ENCODE measurements at places on chromosomes 3 and 15.
A peak's percentile ranks its signal among the peaks of the same experiment; 100 is the strongest.

- no peak for DNase-seq
Observed at GRCh38 chr3:124992041-124992440, 57.5 kb upstream of the MUC13 start.

DNA sequence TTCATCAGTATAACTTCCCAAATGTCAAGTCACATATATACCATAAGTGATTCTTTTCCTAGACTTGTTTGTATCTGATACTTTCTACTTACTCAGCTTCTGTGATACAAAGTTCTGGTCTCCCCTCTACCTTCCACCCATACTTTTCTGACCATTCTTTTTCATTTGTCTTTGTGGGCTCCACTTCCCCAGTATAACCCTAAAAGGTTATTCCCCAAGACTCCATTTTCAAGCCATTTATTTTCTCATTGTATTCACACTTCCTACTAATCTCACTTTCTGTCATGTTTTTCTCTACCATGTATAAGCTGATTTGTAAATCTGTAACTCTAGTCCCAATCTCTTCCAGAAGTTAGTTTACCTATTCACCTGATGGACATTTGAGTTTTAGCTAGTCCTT lies 34.0 kb downstream of the IQCB1 start:
- no peak for DNase-seq

DNA sequence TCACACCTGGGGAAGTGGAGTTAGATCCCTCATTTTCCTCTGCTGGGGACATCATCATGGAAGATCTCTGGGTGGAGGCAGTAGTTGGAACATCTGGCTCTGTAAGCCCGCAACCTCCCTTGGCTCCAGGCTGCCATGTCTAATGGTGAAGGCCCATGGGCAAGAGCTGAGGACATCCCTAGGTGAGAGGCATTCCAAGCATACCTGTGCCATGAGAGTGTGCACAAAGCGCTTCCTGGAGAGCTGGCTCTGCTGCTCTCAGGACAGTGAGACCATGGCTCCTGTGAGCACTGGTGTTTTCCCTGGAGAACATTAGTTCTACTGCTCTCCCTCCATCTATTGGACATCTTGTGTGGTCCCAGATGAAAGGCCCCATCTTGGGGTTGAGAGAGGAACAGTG lies 7.7 kb downstream of the MAPKAPK3 start:
- DNase-seq: peak; percentile 36

GRCh38 chr3:120708408-120708807 lies 26.4 kb upstream of the HGD start:
- DNase-seq: no peak

DNA sequence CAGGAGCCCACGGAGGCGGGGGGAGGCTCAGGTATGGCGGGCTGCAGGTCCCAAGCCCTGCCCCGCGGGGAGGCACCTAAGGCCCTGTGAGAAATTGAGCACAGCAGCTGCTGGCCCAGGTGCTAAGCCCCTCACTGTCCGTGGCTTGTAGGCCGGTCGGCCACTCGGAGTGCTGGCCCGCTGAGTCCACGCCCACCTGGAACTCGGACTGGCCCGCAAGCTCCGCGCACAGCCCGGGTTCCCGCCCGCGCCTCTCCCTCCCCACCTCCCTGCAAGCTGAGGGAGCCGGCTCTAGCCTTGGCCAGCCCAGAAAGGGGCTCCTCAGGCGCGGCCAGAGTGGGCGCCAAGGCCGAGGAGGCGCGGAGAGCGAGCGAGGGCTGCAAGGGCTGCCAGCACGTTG lies 12.2 kb upstream of the KCNMB3 start:
- no peak for DNase-seq

DNA sequence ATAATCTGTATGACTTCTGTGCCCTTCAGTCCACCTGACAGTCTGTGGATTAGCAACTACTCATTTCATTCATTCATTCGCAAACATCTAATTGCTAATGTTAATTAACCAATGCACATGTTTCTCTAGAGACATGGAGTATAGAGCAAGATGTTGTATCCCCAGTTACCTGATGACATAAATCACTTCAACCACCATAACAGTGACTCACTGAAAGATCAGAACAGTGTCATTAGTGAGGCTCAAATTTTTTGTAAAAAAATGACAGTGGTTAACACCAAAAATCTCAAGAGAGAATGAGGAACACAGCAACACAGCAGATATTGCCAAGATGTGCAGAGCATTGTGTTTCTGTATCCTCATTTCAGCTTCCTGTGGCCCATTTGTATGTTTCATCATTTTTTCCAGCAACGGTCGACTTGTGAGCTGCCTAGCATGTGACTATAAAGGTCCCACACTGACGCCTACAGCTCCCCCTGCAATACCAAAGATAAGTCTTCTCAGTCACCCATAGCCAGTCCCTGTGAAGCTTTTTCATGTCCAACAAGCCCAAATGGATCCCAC lies 3.7 kb upstream of the PLD1 start:
- DNase-seq: no peak

DNA sequence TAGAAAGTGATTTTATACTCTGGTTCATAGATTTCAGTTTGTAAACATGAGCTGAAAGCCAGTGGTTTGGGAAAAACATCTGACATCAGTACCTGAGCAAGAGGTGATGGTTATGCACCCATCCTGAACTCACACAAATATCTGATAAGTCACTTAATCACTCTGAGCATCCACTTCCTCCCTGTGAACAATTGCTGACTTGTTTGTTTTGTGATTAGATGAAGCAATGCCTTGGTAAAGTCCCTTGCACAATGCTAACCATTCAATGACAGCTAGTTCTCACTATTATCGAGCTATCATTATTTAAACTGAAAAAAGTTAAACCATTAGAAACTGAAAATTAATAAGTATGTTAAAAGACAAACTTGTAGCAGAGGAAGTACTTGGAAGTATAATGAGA lies 303.0 kb downstream of the PLOD2 start:
- no peak for DNase-seq

DNA sequence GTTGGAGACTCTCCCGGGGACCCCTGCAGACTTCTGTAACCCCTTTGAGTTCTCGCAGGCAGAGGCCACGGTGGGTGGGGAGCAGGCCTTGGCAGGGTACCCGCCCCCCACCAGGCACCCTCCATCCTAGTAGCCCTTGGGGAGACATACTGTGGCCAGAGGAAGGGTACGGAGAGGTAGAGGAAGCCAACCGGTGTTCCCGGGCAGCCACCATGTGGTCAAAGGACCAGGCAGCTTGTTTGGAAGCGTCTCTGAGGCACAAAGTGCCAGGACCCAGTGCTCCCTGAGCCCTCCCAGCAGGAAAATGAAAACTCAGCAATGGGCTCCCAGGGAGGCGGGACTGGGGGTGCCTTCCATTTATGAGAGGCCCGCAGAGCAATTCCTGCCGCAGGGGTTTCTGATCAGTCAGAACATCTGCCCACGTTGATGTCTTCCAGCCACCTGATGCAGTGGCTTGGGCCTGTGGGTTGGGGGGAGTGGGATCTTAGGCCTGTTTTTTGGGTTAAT lies 53.0 kb upstream of the CGNL1 start:
- DNase-seq: no peak

GRCh38 chr15:90379263-90379662 lies 8.8 kb upstream of the IQGAP1 start:
- DNase-seq: no peak

DNA sequence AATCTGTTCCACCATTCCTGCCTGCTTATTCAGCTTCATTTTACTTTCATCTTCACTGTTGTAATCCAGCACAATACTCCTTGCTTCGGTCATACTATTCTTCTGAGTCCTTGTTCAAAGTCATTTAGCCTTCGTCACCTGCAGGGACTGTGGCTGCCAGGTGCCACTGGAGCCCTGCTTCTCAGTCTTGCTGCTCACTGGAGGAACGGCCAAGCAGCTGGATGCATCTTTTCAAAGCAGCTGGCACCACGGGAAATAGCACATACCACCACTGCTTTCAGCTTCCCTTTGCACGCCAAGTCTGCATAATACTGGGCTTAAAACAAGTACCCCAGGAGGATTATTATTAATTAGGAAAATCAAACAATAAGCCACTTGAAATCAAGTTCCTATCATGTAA lies 287.6 kb downstream of the BCHE start:
- no peak for DNase-seq

GRCh38 chr3:190497811-190498210 lies 16.1 kb upstream of the IL1RAP start:
- DNase-seq: no peak

DNA sequence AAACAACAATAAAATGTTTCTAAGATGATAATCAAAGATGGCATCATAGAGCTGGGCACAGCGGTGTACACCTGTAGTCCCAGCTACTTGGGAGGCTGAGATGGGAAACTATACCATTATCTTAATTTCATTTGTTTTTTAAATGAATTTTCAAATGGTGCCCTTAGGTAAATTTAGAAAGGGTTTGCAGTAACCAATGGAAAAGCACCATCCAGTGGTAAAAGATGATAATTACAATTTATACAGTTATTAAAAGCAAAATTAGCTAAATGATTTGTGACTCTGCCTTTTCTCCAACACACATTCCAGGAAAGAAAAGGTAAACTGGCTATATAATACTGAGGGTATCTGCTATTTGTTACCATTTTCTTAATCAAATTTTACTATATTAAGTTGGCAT lies 14.4 kb upstream of the ANKRD28 start:
- peak; percentile 32 for DNase-seq

DNA sequence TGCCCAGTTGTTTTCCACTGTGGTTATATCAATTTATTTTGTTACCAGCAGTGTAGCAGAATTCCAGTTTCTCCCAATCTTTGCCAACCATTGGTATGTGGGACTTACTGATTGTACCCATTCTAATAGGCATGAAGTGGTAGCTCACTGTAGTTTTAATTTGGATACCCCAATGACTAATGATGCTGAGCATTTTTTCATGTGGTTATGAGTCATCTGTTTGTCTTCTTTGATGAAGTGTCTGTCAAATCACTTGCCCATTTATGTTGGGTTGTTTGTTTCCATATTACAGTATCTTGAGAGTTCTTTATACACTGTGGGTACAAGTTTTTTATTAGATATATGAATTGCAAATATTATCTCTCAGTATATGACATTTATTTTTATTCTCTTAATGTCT lies 644.3 kb downstream of the NR2F2 start:
- DNase-seq: no peak

GRCh38 chr3:13837751-13838150 lies 42.1 kb downstream of the WNT7A start:
- DNase-seq: no peak

- DNase-seq: no peak
Observed at GRCh38 chr15:39888243-39888642, 31.8 kb downstream of the GPR176 start.

DNA sequence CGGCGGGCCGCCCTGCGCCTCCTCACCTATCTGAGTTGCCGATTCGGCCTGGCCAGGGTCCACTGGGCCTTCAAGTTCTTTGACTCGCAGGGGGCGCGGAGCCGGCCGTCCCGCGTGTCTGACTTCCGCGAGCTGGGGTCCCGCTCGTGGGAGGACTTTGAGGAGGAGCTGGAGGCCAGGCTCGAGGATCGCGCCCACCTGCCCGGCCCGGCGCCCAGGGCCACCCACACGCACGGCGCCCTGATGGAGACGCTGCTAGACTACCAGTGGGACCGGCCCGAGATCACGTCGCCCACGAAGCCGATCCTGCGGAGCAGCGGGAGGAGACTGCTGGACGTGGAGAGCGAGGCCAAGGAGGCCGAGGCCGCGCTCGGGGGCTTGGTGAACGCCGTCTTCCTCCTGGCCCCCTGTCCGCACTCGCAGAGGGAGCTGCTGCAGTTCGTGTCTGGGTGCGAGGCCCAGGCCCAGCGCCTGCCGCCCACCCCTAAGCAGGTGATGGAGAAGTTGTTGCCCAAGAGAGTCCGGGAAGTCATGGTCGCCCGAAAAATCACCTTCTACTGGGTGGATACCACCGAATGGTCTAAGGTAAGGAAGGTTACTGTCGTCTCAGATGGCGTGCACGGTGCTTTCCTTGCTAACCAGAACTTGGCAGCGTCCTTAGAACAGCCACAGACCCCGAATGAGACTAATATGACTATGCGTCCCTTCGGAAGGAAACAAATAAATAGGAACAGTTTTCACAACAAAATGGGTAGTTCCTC lies 567 bp downstream of the TICRR start:
- no peak for DNase-seq

GRCh38 chr15:74443100-74443909 lies 9.5 kb upstream of the SEMA7A start:
- no peak for DNase-seq

GRCh38 chr15:84681831-84682230 lies 23.8 kb upstream of the NMB start:
- DNase-seq: no peak

GRCh38 chr3:172145031-172145686 lies 105.8 kb downstream of the FNDC3B start:
- DNase-seq: no peak

- no peak for DNase-seq
Observed at GRCh38 chr15:84057714-84058331, 177.8 kb upstream of the GOLGA6L4 start.

DNA sequence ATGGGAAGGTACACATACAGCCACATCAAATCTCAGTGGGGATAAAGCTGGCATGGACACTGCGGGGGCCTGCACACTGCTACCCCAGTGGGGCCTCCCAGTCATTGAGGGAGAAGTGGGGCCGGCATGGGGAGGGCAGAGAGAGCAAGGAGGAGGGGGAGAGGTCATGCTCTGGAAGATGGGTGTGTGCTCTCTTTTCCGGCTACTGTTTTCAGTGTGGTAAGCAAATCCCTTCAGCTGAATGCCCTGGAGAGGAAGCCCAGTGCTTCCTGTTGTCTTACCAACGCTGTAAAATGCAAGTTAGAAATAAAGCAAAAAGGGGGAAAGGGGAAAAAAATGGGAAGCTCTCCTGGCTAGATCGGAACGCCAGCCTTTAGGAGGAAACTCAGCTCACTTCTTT lies 30.8 kb downstream of the NRROS start:
- no peak for DNase-seq

GRCh38 chr15:39167164-39168058 lies 413.5 kb upstream of the THBS1 start:
- DNase-seq: no peak

DNA sequence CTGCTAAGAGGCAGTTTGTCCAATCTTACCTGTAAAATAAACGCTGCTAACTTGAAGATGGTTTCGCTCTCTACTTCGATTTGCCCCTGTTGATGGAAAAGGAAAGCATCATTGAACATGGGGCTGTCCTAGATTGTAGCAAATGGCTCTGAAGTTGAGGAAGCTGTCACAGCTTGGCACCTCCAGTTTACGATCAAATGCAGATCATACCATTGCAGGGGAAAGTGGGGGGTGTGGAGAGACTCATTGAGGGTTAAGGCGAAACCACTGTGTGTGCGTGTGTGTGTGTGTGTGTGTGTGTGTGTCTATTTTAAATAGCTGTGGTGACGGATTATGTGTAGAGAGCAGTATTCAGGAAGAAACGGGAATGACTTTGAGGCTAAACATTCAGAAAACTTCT lies 127.6 kb upstream of the LMOD3 start:
- DNase-seq: peak; percentile 93

Measured in ACHN (cell line).